ENCODE measurements at places on chromosomes 12 and 14.

DNA sequence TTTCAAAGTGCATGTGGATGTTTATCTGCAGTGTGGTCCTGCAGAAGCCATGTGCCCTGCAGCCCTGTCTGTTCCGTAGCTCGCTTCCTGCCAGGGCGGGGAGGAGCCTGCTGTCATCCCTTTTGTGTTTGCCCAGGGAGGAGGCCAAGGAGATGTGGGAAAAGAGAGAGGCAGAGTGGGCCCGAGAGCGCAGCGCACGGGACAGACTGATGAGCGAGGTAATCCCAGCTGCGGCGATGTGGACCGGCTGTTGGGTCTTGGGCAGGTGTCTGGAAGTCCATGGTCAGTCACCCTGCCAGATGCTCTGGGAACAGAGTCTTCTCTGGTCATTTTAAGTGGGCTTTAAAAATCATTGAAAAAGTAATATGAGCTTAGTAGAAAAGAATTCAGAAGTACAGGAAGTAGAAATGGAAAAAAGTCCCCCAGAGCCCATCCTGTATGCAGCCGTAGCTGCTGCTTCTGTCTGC, 12.8 kb downstream of the TCHP start:
- no peak for DNase-seq

GRCh38 chr12:75981247-75982168, 50.1 kb downstream of the PHLDA1 start:
- no peak for DNase-seq

- DNase-seq = no peak
Measured at GRCh38 chr12:94767956-94768355, 117.6 kb upstream of the TMCC3 start.

- DNase-seq = no peak
Measured at GRCh38 chr14:58663494-58664111, 25.8 kb downstream of the DACT1 start.

GRCh38 chr14:103385929-103386712, 906 bp downstream of the MARK3 start:
- no peak for DNase-seq

DNA sequence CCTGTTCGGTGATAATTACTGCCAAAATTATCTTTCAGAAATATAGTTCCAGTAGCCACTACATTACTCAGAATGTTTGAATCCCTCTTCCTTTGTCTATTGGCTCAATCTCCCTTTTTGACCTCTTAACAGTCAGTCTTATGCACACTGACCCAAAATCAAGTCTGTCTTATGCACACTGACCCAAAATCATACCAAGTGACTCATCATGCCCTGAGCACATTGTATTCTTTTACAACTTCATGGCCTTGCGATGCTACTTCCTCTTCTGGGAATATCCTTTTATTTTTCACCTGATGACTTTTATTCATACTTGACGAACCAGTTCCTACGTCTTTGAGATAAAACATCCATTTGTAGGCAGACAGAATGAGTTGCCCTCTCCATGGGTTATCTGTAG, 182.3 kb downstream of the NPAS3 start:
- DNase-seq = no peak

- DNase-seq = no peak
Measured at GRCh38 chr12:31626270-31626995, 33.1 kb upstream of the ETFBKMT start.

- no peak for DNase-seq
Measured at GRCh38 chr12:108102363-108102762, 26.7 kb upstream of the WSCD2 start.

DNA sequence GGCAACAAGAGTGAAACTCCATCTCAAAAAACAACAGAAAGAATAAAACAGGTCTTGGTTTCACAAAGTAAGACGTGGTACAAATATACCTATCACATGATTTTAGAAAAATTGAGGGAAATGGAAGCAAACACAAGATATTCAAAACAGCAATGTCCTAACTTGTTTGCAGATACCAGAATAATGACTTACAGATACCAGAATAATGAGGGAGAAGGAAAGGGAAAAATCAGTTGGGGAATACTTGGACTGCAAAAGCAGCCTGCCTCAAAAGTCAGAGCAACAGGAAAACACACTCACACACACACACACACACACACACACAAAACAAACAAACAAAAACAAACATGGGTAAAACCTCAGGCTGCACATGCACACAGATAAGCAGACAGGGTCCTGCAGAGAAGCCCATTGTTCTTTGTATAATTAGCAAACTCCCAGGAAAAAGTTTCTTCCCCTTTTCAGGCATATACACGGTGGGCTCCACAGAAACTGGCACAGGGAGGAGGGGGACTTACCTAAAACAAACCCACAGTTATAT, 65.7 kb upstream of the CAPRIN2 start:
- DNase-seq = no peak

GRCh38 chr12:121167232-121167820, 34.6 kb downstream of the P2RX7 start:
- DNase-seq = no peak

DNA sequence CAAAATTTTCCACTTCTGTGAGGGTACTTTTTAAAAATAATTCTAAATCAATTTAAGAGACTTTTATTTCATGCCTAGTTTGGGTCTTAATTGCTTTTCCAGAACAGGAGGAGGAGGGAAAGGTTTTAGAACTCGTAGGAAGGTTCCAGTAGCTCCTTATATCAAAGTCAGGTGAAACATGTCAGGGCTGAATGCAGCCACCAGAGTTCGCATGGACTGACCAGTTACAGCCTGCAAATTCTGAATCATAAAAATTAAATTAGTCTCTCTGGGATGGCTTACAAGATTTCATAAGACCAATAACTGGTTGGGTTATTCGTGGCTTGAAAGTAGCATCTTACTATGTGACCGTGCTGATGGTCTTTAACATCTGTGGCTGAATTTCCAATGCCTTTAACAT, 397 bp downstream of the BDKRB1 start:
- no peak for DNase-seq

GRCh38 chr12:100229036-100229635, 28.5 kb downstream of the ACTR6 start:
- DNase-seq = peak; percentile 60

GRCh38 chr12:13141686-13142085, 38.2 kb upstream of the GSG1 start:
- no peak for DNase-seq

DNA sequence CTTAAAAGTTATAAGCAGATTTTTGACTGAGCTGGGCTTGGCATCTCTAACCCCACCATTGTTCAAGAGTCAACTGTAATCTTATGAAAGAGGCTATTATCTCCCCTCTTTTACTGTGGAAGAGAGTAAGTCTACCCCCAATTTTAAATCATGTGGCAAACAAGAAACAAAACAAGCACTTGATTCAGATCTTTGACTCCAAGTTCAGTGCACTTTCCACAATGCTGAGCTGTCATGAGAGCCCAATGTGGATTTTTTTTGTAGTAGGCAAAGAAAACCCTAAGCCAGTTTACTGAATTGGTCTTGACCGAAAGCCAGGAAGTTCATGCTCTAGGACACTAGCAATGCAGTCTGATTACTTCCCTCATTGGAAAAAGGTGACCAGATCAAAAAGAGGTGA, 306.2 kb downstream of the GALC start:
- DNase-seq = no peak

DNA sequence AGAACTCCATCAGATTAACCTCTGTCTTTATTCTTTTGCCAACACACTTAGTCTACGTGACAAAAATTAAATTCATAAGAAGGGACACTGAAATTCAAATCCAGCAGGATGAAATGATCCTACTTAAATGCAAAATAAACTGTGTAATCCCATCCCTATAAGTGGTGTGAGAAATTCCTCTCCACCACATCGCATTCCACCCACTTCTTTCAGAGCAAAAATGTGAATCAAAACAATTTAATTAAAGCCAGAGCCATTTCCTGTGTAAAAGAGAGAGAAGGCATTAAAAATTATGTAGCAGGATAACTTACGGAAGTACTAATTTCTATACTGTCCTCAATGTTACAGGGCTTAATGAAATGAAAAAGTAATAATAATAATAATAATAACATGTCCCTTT, 844.3 kb downstream of the GALC start:
- DNase-seq = no peak

- no peak for DNase-seq
Measured at GRCh38 chr14:21894003-21894897, 220.6 kb upstream of the OR4E1 start.

DNA sequence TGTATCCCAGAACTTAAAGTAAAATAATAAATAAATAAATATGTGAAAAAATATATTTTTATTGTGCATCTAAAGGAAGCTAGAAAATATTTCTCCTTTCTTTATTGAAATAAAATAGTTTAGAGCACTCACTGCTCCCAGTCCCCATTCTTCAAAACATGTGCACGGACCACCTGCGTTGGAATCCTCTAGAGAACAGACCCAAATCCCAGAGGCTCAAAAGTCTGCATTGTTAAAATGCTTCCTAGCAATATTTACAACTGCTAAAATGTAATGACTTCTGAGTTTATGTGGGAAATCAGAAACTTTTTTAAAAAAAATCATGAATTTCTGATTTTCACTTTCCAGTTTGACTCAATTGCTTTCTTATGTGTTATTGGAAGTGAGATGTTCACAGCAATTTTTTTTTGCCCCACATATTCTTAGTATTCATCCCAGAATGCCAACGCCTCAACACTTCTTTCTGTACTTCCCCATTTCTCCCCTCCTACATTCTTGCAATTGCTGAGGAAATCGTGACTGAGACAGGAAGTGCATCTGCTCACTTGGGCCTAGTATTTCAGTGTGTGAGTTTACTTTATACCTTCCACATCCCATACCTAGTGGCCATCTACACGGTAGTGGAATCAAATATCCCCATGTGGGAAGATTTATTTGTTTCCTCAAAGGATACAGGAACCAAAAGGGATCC, 116.0 kb upstream of the FLRT2 start:
- DNase-seq = no peak

DNA sequence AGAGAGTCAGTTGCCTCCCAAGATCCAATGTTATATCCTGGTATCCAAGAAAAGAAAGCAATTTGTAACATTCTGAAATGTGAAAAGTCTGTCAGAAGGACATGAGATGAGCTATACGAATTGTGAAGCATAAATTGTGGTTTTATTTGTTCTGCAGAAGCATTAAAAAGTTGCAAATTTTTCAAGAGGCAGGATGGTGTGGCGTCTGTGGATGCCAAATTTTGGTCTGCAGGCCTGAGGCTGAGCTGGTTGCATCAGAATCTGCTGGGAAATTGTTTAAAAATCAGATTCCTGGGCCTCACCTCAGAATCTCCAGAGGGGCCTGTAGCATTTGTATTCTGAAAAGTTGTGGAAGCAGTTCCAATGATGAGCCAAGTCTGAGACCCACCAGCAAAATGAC, 284.7 kb downstream of the NUAK1 start:
- DNase-seq = no peak

- no peak for DNase-seq
Measured at GRCh38 chr14:39868251-39868650, 436.0 kb upstream of the FBXO33 start.

- DNase-seq = peak; percentile 94
Measured at GRCh38 chr12:79424109-79424721, 266.5 kb downstream of the PAWR start.

DNA sequence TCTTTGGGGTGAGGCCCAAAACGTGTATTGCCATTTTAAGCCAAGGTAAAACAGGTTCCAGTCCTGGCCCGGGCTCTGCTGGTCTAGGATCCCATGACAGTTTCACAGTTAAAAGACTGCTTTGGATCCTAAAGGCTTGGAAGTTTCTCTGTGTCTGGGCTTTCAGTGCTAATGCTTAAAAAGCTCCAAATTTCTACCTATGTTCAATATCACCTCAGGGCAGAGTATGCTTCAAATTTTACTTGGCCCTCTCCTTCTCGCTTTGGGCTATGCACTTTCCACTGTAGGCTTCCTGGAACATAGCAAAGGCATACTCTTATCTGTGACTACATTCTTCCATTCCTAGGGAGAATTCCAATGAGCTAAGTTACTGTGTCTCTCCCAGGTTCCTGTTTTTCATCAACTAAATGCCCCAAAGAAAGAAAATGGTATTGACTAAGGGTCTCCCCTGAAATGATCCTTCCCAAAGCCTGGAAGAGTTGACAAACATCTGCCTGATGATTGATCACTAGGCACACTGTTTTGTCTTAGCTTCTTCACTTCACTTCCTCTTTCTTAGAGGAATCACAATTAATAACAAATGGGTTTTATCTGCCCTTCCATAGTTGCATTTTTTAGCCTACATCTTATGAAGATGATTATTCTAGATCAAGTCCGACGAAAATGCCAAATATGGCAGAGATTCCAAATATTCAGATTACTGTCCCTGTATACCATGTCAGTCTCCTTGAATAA, 79.4 kb downstream of the TMTC2 start:
- no peak for DNase-seq

DNA sequence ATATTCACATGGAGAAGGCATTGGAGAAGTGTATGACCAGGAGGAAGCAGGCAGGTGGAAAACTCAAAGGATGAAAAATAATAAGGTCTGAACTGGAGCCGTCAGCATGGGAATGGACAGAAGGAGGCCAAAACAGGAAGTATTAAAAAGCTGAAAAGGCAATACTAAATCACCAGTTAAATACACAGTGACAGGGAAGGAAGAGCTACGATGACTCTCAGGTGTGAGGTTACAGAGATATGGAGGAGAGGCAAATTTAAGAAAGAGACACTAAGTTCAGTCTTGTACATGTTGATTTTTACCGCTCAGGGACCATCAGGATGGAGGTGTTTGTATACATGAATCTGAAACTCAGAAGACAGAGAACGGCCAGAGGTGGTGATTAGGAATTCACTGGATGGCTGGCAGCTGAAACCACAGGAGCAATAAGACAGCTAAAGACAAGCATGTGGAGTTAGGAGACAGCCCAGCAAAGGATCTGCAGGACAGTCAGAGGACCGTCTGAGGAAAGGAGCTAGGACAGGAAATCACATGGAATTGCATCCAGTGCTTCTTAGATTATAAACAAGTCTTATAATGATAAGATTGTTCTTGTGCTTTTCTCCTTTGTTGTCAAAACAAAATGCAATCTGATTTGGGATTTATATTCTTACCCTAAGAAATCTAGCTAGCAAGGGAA, 33.9 kb upstream of the CDKN3 start:
- no peak for DNase-seq

- DNase-seq = peak; percentile 61
Measured at GRCh38 chr12:94710933-94711332, 60.6 kb upstream of the TMCC3 start.

- DNase-seq = no peak
Measured at GRCh38 chr12:107243341-107243740, 150.0 kb upstream of the CRY1 start.

DNA sequence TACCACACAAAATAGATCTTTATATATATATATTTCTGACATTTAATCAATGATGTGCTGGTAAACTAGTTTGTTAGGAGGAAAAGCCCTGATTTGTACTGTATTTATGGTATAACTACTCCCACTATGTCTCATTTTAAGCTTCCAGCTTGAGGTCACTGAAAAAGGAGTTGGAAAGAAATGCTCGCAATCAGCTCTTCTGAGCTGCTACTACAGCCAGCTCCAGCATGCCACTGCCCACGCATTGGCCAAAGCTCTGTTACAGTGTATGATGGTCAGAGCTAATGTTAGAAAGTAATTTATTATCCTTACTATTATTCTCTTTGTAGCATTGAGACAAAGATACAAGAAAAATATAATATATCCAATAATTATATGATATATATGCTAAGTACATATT, 55.0 kb upstream of the PCED1B start:
- DNase-seq = no peak

Data from A549 (cell line).